ENCODE measurements at places on chromosomes 5 and 9.

DNA sequence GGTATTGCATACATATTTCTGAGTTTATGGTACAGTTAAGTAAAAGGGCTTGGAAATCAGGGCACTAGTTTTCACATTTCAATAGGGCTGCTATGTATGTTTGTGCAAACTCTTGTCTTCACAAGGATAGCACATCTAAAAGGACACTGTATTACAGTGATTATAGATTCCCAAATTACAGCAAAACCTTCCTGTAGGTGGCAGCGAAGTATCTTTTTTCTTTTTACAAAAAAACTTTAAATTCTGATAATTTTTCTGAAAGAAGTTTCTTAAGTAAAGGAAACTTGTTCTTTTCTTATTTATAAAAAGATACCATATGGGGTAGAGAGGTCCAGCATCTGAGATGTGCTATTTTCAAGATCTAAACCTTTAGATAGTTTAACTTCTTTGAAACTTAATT, 337.8 kb downstream of the PTPRD start:
- no peak for DNase-seq

GRCh38 chr9:134914501-134914834, 3.2 kb downstream of the FCN1 start:
- no peak for DNase-seq

DNA sequence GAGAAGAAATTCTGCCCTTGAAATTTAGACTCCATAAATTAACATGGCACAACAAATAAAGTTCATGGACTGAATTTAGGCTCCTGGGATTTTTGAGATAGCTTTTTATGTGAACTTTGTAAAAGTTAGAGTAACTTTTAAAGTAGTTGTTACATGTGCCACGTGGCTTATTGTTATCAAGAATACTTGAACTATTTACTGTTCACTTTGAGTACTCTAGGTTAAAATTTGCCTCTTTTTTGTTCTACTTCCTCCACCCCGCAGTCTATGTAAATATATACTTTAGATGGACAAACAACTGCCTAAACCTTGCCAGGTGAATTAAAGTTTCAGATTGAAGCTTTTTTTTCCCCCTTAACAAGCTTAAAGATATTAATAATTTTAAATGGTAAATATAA, 457.9 kb downstream of the RAB3C start:
- DNase-seq: no peak

- no peak for DNase-seq
Observed at GRCh38 chr5:173928871-173929574, 40.9 kb downstream of the CPEB4 start.

- DNase-seq: no peak
Observed at GRCh38 chr9:86043999-86044398, 55.4 kb downstream of the GOLM1 start.

GRCh38 chr5:126995039-126995438, 35.3 kb downstream of the MARCHF3 start:
- no peak for DNase-seq

GRCh38 chr9:133130685-133131244, 9.7 kb upstream of the RALGDS start:
- no peak for DNase-seq

- peak; percentile 94 for DNase-seq
Observed at GRCh38 chr5:90529194-90529938, at the start of gene LYSMD3. Gene LYSMD3, minus strand, starts transcription at chr5:90529584. Its CDS starts 4,295 bp downstream, at chr5:90525289.

DNA sequence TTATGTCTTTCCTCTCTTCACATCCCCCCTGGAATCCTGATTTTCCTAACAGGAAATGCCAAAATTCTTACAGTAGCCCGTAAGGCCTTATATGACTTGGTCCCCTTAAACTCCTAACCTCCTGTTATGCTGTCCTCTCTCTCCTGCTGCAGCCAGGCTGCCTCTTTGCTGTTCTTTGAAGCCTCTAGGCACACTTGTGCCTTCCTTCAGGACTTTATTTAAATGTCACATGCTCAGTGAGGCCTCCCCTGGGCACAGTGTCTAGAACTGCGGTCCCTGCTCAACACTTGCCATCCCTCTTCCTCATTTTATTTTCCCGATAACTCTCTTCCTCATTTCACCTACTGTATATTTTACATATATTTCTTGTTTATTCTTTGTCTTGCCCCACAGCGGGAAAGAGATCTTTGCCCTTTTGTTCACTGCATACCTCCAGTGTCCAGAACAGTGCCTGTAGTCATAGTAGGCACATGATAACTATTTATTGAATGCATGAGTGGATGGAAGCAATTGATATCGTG, 5.5 kb upstream of the SHB start:
- no peak for DNase-seq

DNA sequence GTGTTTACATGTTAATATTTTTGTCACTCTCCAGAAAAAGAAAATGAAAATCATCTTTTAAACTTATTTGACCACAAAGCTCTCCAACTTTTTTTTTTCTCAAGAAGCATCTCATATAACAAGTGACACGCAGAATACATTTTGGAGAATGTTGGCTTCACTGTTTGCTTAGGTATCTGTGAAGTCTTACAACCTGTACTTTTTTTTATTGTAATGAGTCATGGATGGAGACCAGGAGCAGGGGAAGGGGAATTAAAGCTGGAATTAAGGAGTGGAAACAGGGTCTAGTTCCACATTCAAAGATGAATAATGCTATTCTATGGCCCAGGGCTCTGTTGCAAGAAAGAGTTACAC, 211.9 kb downstream of the MAN2A1 start:
- no peak for DNase-seq

DNA sequence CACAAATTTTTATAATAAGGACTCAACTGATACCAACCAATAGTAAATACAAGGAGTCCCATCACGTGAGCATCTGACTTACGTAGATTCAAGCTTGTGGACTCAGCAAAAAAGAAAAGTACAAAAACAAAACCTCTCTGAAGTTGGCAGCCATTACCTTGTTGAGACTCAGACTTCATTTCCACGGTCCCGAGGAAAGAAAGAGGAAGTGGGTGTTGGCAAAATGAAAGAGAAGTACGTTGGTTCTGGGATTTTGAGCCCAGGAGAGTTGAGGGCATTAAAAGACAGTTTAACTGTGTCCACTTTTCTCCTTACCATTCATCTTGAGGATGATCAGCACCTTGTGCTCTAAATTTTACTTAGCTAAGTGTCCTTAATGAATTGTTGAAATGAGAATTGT, 26.7 kb downstream of the NCBP1 start:
- DNase-seq: no peak

DNA sequence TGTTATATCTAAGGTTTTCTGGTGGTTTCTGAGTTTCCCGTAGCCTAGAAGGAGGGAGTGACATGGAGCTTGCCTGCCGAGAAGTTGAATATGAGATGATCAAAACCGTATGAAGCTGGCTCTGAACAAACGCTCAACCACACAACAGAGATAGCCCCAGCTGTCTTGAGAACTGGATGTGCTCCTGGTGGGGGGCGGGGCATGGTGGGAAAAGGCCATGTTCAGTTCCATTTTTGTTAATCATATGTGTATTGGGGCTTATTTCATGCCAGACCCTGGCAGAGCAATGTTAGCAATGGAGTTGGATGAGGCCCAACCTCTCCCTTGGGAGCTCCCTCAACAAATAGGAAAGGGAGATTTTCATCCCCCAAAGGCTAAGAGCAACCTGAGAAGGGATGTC, 4.8 kb downstream of the CCL19 start:
- DNase-seq: no peak

DNA sequence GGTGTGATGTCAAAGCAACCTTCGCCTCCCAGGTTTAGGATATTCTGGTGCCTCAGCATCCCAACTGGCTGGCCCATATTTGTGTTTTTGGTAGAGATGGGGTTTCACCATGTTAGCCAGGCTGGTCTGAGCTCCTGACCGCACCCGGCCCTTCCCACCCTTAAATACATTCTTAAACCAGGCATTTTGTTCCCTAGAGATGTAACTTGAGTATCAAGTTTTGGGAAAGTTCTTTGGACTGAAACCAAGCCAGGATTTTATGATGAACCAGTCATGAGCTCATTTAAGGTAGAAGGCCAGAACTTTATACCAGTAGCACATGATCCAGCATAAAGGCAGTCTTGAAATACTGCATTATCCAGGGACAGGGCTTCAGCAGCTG, 3.5 kb downstream of the RPL7A start:
- no peak for DNase-seq

- DNase-seq: no peak
Observed at GRCh38 chr9:70133253-70134208, 89.9 kb downstream of the MAMDC2 start.

All from stimulated activated CD8-positive, alpha-beta memory T cell treated with anti-CD3 and anti-CD28 coated beads, Interleukin-4, amount 100 ng/mL, for 4 hours (primary cell).